ENCODE measurements at places on chromosomes 12 and 14.

DNA sequence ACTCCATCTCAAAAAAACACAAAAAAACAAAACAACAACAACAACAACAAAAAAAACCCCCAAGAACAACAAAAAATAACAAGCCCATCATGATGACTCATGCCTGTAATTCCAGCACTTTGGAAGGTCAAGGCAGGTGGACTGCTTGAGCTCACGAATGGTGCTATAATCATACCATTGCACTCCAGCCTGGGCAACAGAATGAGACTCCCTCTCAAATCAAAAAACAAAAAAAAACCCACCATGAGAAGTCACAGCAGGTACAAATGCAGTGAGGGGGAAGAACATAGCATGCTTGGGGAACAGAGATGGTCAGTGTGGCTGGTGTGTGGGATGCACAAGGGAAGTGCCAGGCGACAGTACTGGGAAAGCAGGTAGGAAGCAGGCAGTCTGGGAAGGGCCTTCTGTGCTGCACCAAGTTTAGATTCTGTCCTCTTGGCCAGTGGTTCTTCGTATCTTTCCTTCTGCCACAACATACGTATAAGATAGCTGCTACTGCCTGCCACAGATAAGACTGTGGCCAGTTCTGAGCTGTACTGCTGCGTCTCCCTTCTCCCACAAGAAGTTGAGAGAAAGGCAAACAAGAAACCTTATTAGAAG lies 28.0 kb downstream of the ATG14 start:
- DNase-seq = no peak

GRCh38 chr12:2640709-2641108 lies 154.1 kb upstream of the FKBP4 start:
- no peak for DNase-seq

DNA sequence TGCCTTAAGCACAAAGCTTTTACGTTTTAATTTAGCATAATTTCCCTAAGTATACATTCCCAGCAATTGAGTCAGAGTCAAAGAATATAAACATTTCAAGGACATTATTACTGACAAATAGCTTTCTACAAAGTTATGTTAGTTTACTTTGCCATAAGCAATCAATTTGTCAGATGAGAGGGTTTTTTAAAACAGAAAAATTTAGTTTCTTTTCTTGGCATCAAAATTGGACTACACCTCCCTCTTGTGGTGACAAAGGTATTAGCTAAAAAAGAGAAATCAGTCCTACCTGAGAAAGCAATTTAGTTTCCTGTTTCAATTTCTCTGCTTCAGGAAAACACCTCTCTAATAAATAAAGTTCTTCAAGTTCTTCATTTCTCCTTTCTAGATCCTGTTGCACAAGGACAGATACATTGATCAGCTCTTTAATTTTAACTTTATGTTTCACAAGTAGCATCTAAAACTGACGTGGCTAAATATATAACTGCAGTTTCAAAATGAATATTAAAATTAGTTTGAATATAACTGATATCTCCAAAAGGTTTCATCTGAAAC lies 39.9 kb downstream of the DNAI7 start:
- DNase-seq = no peak

DNA sequence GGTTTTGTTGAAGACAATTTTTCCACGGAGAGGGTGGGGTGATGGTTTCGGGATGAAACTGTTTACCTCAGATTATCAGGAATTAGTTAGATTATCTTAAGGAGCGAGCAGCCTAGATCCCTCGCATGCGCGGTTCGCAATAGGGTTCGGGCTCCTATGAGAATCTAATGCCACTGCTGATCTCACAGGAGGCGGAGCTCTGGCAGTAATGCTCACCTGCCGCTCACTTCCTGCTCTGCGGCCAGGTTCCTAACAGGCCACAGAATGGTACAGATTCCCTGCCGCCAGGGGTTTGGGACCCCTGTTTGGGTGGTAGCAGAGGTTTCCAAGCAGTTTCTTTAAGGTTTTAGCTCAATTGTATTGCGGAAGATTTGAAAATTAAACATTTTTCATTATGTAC lies 439.8 kb upstream of the OR4E1 start:
- no peak for DNase-seq

DNA sequence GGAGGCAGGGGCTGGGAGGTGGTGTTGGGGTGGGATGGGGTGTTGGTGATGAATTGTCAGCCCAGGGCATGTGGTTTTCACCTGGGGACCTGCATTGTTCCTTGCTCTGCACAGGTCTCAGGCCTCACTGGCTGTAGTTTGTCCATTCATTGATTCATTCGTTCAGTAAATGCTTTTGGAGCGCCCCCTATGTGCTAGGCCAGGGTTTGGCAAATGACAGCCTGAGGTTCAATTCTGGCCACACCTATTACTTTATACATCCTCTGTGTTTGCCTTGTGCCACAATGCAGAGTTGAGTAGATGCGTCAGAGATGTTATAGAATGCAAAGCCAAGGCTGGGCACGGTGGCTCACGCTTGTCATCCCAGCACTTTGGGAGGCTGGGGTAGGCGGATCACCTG lies 4.7 kb downstream of the ADCK1 start:
- DNase-seq = no peak

GRCh38 chr14:54440037-54440436 lies 1.1 kb downstream of the CNIH1 start:
- DNase-seq = no peak

DNA sequence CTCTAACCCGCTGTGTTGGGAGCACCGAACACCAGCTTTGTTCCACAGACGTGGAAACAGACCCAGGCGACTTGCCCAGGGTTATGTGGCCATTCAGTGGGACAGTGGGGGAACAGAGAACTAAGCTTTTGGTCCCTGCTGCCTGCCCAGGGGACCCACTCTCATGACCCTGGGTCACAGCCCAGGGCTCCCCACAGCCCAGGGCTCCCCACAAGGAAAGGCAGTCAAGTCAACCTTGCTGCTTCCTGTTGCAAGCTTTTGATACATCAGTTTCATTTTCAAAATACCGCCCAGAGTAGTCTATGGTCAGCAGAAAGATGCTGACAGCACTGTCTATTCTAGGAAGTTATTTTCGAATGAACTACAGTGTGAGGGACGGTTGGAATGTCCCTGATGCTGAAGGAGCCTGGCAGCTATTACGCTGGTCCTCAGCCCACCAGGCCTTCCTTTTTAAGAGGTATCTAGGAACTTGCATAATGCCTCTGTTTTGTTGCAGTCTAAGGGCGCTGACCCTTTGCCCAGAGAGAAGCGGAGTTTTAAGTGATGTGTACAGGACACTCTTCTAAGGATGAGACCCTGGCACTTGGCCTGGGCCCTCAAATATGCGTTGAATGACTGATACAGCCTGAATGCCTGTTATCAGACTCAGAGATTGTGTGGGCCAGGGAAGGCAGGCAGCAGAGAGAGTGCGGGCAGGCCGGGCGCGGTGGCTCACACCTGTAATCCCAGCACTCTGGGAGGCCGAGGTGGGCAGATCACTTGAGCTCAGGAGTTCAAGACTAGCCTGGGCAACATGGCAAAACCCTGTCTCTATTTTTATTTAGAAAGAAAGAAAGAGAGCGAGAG lies 12.6 kb upstream of the TTC7B start:
- peak; percentile 60 for DNase-seq

- DNase-seq = no peak
Measured at GRCh38 chr12:90305379-90305778, 596.7 kb upstream of the ATP2B1 start.

- no peak for DNase-seq
Measured at GRCh38 chr12:112188130-112188830, 62.9 kb downstream of the TRAFD1 start.

- no peak for DNase-seq
Measured at GRCh38 chr14:69137843-69138535, 14.9 kb downstream of the DCAF5 start.

DNA sequence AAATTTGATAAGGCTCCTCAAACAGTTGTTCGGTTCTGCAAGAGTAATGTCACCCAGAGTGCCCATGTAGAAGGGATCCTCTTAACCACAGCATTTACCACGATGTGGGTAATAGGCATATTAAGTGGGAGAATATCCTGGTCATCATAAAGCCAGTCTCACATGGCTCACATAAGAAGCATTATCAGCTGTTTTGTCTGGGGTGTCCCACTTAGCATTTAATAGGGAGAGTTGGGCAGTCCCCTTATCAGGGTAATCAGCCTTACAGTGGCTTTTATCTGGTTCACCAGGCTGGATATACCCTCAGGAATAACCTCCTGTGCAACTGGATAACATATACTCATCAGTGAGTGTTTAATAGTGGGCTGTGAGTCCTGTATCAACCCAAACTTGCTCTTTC lies 12.9 kb upstream of the TMEM263 start:
- DNase-seq = no peak

DNA sequence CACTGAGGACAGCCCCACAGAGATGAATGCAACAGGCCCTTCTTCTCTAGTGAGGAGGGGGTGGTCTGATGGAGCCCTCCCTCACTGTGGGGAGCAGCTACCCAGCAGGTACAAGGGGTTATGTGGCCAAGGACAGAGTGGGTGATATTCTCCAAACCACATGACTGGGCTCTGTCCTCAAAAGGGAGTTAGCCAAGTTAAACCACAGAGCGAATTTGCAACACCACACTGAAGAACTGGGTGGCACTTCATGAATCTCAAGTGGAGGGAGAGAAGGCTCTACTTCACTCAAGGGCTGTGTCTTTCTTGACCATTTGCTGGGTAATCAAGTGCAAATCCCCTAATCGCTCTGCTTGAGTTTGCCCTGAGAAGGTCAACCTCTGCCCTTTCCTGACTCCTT lies 12.5 kb downstream of the GPR68 start:
- no peak for DNase-seq

GRCh38 chr12:110546339-110546738 lies 36.8 kb downstream of the PPTC7 start:
- DNase-seq = no peak

- no peak for DNase-seq
Measured at GRCh38 chr14:35696119-35696518, 113.0 kb downstream of the RALGAPA1 start.

DNA sequence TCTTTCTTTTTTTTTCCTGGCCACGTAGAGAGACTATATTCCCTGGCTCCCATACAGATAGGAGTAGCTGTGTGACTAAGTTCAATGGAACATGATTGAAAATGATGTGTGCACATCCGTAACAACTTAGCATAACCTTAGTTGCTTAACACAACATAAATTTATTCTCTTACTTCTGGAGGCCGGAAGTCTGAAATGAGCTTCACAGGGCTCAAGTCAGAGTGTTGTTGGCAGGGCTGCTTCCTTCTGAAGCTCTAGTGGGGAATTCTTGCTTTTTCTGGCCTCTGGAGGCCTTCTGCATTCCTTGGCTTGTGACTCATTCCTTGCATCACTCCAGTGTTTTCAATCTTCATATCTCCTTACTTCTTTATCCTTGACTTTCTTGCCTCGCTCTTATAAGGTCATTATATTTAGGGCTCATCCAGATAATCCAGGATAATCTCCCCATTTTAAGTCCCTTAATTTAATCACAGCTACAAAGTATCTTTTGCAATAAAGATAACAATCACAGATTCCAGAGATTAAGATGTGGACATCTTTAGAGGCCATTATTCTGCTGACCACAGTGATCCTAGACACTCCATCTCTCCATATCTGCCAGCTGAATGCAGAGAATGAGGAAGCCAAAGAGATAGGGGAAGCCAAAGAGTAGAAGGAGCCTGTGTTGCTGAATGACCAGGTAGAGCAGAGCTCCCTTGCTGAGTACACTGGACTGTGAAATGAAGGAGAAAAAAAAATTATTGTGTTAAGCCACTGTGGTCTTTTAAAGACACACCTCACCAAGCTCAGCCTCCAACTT lies 21.0 kb upstream of the SNX6 start:
- DNase-seq = no peak

DNA sequence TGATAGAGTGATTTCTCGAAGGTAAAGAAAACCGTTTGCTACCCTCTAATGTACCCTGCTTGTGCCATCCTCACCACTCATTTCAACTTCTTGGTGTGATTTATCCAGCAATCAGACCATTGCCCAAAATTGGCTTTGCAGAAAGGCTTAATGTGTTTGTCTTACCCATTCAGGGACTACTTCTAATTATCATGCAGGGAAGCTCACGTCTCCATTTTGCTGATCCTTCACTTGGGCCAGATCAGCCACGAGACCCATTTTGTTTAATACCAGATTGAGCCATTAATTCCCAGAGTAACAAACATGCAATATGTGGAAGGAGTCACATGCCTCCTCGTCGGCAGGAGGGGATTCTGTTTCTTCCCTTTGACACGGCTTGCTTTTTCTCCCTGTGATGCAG lies 51.1 kb upstream of the CRY1 start:
- DNase-seq = no peak

DNA sequence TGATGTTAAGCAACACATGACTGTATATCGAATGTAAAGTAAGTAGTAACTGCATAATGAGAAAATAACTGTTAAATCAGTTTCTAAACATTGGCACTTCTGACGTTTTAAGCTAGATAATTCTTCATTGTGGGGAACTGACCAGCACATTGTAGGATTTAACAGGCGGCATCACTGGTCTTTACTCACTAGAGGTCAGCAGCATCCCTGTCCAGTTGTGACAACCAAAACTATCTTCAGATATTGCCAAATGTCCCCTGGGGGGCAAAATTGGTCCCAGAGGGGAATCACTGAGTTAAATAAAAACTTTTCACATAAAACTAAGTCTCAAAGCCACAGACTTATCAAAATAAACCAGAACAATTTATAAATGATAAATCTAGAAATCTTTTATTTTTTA lies 65.3 kb downstream of the BLTP3B start:
- DNase-seq = no peak

DNA sequence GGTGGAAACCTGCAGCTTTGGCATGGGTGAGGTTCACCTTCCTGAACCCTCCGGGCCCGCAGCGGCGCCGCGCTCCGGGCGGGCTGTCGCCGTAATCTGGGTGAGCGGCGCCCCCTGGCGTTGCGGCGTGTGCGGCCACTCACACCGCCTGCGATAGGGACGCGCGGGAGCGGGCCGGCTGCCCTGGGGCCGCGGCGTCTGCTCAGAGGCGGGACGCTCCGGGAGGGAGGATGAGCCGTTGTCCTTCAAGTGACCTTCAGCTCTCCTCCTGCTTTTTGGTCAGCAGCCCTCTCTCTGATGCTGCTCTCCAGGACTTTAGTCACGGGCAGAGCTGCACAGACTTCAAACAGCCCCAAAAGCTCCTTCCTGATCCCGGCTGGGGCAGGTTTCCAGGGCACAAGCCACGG lies 211.7 kb upstream of the FKBP4 start:
- DNase-seq = peak; percentile 85

DNA sequence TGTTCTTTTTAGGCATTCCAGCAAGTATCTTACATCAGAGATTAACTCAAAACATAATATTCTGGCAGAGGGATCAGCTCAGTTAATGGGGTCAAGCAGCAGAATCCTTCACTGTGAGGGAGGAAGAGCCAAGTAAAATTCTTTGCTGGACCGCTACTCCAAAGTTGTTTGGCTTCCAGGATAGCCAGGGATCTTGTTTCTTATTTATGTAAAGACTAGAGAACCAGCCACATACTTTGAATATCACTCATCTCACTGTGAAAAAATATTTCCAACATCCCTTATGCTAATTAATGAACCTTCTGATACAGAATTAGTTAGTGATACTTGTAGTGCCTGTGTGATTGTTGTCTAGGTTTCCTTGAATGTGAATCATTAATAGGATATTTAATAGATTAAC lies 94.2 kb downstream of the PLEKHA5 start:
- DNase-seq = no peak

DNA sequence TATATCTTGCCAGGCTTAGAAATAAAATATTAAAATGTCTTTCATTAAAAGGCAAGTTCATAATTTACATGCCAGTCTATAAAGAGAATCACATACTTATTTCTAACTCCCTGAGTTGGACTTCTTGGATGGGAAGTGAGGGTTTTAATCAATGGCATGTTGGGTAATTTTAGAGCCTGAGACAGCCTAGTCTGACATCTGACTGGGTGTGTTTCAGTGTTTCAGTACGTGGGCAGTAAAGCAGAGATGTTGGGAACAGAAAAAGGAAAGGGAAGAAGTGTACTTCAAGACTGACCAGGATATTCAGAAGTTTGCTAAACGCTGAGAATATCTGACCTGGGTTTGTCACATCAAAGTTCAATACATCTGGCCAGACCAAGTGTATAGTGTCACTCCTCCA lies 171.8 kb downstream of the BTG1 start:
- DNase-seq = no peak

Measured in activated naive CD8-positive, alpha-beta T cell treated with anti-CD3 and anti-CD28 coated beads, Interleukin-2, amount 10 ng/mL, durations not matched to agents 7 days and 5 days (primary cell).